H7 (cell line): ENCODE measurements at places on chromosomes 12 and 14.

DNA sequence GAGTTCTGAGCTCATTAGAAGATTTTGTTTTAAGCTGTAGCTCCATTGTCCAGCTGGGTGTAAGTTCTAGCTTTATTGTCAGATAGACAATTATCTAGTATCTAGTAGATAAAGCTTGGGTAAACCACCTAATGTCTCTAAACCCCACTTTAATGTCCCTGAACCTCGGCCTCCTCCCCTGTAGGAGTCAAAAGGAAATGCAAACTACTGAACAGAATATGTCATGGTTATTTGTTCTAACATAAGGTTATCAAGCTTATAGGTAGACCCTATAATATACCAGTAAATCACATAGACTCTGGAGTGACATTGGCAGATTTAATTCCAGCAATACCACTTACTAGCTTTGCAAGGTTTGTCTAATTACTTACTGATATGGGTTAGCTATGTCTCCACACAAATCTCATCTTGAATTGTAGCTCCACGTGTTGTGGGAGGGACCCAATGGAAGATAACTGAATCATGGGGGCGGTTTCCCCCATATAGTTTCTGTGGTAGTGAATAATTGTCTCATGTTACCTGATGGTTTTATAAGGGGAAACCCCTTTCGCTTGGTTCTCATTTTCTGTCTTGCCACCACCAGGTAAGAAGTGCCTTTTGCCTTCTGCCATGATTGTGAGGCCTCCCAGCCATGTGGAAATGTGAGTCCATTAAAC, 29.4 kb downstream of the BCAT1 start:
- DNase-seq = no peak

DNA sequence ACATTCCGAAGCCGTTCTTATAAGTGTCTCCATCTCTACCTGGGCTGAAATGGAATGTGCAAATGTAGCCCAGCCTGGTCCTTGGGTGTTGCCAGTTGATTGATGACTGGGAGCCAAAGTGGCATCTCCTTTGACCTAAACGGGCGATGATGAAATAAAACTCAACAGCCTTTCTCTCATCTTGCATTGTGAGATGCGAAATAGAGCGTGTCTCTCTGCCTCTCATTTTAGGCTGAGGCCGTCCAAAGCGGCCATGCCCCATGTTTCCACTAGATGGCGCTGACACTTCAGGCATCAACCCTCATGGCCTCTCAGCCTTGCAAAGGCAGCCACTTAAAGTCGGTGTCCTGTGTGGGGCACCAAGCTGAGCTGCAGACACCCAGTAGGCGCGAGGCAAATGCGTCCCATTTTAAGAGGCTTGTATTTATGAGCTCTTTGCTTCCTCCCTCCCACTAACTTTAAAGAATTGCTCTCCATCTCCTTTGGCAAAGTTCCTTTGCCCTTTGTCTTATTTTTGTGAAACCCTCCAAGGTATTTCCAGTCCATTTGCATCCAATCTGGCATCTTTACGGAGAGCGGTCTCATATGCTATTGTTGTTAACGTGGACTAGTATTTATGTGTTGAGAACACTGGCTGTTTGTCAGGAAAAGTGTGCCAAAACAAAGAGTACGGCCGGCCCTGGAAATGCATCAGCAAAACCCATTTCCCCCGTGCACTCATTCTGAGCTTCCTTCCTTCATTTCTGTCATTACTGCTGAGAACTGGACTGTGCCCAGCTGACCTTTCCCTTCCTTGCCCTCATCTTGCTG, 25.0 kb downstream of the GPRC5A start:
- DNase-seq = peak; percentile 68

- no peak for DNase-seq
Observed at GRCh38 chr12:52434760-52435530, 774 bp upstream of the KRT75 start.

DNA sequence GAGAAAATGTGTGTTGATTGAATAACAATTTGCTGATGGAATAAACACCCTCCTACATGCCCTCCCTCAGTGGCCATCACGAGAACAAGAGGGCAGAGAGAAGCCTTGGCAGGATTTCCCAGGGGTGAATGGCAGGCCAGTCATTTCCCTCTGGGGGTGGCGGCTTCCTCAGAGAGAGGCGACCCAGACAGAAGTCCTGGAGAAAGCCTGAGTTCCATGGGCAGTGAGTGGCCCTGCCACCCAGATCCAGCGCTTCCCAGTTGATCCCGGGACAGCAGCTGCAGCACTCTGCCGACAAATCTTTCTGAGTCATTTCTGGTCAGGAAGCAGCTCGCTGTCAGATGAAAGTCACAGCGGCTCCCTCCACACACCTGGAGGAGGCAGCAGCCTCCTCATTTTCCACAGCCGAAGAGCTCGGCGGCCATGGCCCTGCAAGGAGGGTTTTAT, 123.0 kb downstream of the SCARB1 start:
- DNase-seq = no peak

- no peak for DNase-seq
Observed at GRCh38 chr12:116547955-116548501, 11.2 kb upstream of the MAP1LC3B2 start.

GRCh38 chr14:78970677-78971076, 800.5 kb downstream of the NRXN3 start:
- DNase-seq = no peak

DNA sequence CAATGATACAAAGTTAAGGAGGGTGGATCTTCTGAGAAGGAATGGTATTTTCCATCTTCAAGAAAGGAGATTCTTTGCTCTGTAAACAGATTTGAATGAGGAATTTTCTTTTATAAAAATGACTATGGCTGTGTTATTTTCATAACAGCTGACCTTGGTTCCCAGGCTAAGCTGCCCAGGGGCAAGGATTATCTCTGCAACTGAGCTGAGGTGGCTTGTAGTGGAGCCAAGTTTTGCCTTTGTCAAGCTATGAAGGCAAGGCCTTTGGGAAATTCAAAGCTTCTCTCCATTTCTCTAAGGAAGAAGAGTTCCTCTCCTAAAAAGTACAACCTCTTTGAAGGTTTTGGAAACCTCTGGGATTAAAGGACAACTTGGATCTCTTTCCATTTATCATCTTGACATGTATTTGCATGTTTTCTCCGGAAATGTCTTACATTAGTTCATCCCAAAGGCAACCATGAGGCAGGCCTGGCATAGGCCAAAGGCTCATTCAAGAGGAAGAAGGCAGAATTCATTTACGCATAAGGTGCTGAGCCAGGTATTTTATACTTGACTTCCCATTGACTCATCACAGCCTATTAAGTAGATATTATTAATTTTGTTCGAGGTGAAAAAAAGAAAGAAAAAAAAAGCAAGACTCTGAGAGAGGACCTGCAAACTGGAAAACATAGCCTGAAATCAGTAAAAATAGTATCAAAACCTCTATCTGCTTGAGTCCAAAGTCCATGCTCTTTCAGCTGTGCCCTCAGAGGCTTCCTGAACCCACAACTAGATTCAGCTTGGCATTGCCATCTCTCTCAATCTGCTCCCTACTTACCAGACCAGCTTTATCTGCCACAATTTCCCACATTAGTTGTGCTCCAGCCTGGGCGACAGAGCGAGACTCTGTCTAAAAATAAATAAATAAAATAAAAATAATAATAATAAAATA, 24.0 kb upstream of the CKAP4 start:
- DNase-seq = no peak

DNA sequence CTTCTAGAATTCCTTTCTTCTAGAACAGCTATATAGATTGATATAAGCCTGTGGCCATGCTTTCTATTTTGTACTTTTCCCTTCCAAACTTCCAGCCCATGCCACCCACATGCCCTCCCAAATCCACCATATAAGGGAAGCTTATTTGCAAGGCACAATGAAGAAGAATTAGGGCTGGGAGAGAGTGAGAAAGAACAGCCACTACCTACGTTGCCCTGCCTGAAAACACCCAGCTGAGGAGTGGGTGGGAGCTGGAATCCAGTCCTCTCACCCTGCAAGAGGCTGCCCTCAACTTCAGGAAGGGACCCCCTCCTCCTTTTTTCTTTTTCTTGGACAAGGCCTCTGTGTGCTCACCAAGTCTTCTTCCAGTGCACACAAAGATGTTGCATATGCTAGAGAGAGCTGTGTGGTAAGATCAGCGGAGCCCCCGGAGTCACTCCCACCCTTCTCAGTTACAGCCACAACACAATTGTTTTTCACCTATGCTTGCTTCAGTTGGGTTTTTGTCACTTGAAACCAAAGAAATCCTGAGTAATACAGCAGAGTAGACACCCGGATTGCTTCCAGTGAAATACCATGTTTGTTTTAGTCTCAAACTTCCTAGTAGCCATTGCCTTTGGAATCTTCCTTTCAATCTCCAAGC, 38.8 kb downstream of the CDKL1 start:
- no peak for DNase-seq

DNA sequence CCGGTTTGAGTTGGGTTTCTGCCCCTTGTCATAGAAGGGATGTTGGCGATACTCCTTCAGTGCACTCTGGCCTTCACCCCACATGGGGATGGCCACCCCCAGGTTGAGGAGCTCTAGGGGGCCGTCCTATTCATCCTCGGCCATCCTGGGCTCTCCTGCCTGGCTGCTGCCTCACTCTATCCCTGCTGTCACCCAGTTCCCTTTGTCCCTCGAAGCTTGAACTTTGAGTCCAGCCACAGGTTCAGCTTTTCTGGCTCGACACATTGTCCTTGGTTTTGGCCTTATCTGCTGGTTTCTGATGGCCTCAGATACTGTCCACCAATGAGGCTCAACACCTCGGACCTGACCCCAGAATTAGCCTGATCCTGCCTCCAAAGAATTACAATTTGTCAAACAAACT, 58.6 kb downstream of the C14orf132 start:
- peak; percentile 12 for DNase-seq

- DNase-seq = no peak
Observed at GRCh38 chr14:96795109-96795828, 1.9 kb upstream of the VRK1 start.

DNA sequence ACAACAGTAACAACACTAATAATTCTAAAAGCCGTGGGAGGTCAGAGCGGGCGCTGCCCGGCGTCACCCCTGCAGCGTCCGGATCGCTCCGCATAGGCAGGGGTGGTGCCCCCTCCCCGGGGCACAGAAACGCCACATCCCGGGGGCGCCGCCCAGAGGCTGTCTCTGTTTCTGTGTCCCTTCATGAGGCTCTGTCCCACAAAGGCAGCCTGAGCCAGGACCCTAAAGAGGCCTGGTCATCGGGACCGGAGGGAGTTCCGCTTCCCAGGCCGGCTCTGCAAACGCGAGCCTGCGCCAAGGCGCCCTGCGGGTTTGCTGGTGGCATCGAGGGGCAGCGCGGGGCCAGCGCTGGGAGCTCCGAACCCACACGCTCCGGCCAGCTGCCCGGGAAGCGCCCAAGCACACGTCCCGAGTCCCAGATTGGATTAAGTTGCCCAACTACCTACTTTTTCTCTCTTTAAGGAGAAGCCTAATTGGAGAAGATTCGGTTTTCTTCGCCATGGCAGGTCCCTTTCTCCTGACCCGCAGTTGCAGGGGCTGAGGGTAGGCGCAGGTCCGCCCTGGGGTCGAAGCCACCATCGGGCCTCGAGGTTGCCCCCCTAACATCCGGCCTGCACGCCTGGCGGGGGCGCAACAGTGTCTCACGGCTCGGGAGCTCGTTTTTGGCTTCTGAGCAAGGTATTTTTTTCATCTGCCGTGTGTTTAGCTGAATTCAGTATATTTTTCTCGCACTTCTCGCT, 421.7 kb downstream of the VRK1 start:
- DNase-seq = peak; percentile 82

- DNase-seq = no peak
Observed at GRCh38 chr12:9345171-9345570, 137.0 kb upstream of the PZP start.
